ENCODE measurements at places on chromosomes 13 and 19. TPM values are rescaled to one million over a fixed set of nuclear protein-coding genes. Genes with fewer than 3 reads are reported as not detected.

- no peaks in the 10 kb centered on the region for H3K36me3 ChIP-seq
- no peak overlapping the region for H3K27ac ChIP-seq
- peaks cover 16% of the 10 kb centered on the region for H3K27me3 ChIP-seq
- peak; percentile 40 for DNase-seq
- H3K4me1 ChIP-seq = peaks cover 12% of the 10 kb centered on the region
These were observed 23.1 kb upstream of the TNFRSF19 start for GRCh38 chr13:23547000-23547590.

DNA sequence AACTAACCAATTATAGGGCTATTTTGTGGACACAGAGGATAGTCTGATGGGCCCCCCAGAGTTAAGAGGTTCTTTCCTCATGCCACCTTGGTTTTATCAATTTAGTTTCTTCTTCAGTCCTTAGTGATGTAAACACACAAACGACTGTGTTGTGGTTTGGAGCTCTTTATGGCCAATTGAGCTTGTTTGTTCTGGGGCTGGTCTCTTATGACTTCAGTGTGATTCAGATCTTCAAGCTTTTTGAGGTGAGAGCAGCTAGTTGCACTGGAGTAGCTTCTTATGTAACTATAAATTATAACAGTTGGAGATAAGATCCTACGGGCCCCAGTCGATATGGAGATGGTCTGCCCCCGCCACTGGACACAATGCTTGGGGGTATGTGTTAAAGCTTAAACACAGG, 22.0 kb upstream of the GJB6 start:
- DNase-seq = no peak
- no peak overlapping the region for H3K4me3 ChIP-seq
- no peaks in the 10 kb centered on the region for H3K36me3 ChIP-seq
- H3K27ac ChIP-seq = no peak overlapping the region
- no peaks in the 10 kb centered on the region for H3K4me1 ChIP-seq
- no peaks in the 10 kb centered on the region for H3K27me3 ChIP-seq

GRCh38 chr19:485583-486236, 10.6 kb upstream of the MADCAM1 start:
- H3K4me1 ChIP-seq = peaks cover 15% of the 10 kb centered on the region
- peak overlapping the region; percentile 68 for H3K27ac ChIP-seq
- H3K4me3 ChIP-seq = peak overlapping the region; percentile 37
- DNase-seq = peak; percentile 84

DNA sequence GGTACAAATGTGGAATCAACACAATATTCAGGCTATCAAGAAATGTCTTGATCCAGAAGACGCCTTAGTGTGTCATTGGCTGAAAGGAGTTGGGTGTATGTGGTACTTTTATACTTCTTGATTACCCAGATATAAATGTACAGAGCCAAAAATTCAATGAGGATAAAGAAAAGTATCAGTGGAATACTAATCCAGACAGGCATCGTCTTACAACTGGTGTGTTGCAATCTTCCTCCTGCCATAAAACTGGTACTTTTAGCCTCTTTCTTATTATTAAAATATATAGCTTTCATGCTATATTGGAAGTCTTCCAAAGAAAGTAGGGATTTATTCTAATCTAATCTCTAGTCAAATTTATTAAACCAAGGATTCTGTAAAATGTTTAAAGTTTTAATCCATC, 388.6 kb upstream of the MIR17HG start:
- H3K4me3 ChIP-seq = no peak overlapping the region
- H3K27ac ChIP-seq = no peak overlapping the region
- H3K27me3 ChIP-seq = no peaks in the 10 kb centered on the region
- DNase-seq = no peak

- no peak for DNase-seq
- H3K27ac ChIP-seq = peak overlapping the region; percentile 59
- H3K4me1 ChIP-seq = peaks cover 28% of the 10 kb centered on the region
- no peaks in the 10 kb centered on the region for H3K36me3 ChIP-seq
These were observed 860.5 kb downstream of the PCDH9 start for GRCh38 chr13:66369666-66370065.

- H3K36me3 ChIP-seq = peaks cover 3% of the 10 kb centered on the region
- no peak overlapping the region for H3K27ac ChIP-seq
- H3K27me3 ChIP-seq = no peaks in the 10 kb centered on the region
- DNase-seq = no peak
- H3K4me3 ChIP-seq = no peak overlapping the region
These were observed 3.3 kb upstream of the GPR183 start for GRCh38 chr13:99310382-99311031.

GRCh38 chr13:112903606-112904195, 65.3 kb upstream of the MCF2L start:
- H3K27me3 ChIP-seq = no peaks in the 10 kb centered on the region
- peaks cover 78% of the 10 kb centered on the region for H3K4me1 ChIP-seq
- no peaks in the 10 kb centered on the region for H3K36me3 ChIP-seq
- no peak for DNase-seq
- peak overlapping the region; percentile 96 for H3K27ac ChIP-seq

DNA sequence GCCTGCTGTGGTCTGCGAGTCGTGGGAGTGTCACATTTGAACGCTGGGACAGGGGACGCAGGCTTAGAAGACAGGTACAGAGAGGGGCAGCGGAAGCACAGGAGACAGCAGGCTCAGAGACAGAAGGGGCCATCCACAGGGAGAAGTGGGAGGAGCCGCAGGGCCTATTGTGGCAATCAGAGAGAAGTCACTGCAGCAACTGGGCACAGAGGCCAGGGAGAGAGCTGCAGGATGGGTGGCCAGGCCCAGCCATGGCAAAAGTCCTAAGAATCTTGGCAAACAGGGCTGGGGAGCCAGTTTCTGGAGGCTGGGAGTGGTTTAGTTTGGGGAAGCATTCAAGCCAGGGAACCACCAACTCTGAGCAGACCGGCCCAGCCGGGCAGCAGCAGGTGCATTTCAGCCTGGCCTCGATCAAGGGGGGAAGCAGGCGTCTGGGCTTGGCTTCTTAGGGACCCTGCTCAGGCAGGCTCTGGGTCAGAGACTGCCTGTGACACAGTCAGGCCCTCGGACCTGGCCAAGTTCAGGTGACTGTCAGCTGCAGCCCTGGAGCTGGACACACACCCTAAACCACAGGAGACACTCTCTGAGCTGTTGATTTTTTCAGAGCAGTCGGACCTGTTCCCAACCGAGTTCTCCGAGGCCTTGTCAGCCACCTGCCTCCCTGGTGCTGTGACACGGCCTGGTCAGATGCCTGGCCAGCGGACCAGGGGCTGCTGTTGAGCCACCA, 11.8 kb downstream of the SH3GL1 start:
- no peaks in the 10 kb centered on the region for H3K27me3 ChIP-seq
- peak overlapping the region; percentile 96 for H3K27ac ChIP-seq
- no peaks in the 10 kb centered on the region for H3K36me3 ChIP-seq
- peaks cover 54% of the 10 kb centered on the region for H3K4me1 ChIP-seq
- H3K4me3 ChIP-seq = no peak overlapping the region
- DNase-seq = peak; percentile 58

GRCh38 chr13:78910147-78910546, 251.2 kb upstream of the OBI1 start:
- H3K27me3 ChIP-seq = no peaks in the 10 kb centered on the region
- H3K27ac ChIP-seq = no peak overlapping the region
- H3K4me1 ChIP-seq = no peaks in the 10 kb centered on the region
- no peaks in the 10 kb centered on the region for H3K36me3 ChIP-seq
- DNase-seq = no peak
- H3K4me3 ChIP-seq = no peak overlapping the region

- H3K4me3 ChIP-seq = no peak overlapping the region
- H3K27ac ChIP-seq = no peak overlapping the region
- H3K4me1 ChIP-seq = no peaks in the 10 kb centered on the region
- no peaks in the 10 kb centered on the region for H3K27me3 ChIP-seq
These were observed 54.8 kb downstream of the ABCC4 start for GRCh38 chr13:95246292-95247082.

DNA sequence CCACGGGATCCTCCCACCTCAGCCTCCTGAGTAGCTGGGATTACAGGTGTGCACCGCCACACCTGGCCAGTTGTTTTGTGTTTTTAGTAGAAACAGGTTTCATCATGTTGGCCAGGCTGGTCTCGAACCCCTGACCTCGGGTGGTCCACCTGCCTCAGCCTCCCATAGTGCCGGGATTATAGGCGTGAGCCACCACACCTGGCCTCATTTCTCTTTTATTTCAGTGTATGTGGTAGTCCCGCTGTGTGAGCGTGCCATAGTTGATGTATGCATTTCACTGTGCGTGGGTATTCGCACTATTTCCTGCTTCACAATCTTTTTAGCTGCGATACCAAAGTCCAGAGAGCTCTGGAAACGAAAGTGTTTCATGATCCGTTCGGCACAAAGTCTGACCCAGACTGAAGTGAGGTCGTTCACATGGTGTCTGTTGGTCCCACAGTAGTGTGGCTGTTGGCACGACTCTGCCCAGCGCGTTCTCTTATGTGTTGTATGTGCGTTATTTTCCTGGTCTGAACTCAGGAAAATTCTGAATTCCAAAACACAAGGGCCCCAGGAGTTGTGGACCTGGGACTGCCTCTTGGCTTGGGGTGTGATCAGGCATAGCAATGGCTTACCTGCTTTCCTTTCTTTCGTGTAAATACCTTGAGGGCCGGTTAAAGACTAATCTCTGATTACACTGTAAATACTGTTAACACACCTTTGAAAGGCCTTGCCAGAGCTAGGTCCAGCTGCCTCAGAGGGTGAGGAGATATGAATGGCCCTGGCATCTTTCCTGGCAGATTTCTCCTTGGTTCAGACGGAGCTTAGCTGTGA, 8.6 kb downstream of the EPN1 start:
- no peak overlapping the region for H3K27ac ChIP-seq
- no peaks in the 10 kb centered on the region for H3K27me3 ChIP-seq
- no peaks in the 10 kb centered on the region for H3K36me3 ChIP-seq
- H3K4me1 ChIP-seq = no peaks in the 10 kb centered on the region
- no peak overlapping the region for H3K4me3 ChIP-seq

GRCh38 chr19:32362318-32362691, 16.9 kb downstream of the ZNF507 start:
- H3K27ac ChIP-seq = no peak overlapping the region
- no peak for DNase-seq
- H3K4me1 ChIP-seq = no peaks in the 10 kb centered on the region
- no peaks in the 10 kb centered on the region for H3K27me3 ChIP-seq

DNA sequence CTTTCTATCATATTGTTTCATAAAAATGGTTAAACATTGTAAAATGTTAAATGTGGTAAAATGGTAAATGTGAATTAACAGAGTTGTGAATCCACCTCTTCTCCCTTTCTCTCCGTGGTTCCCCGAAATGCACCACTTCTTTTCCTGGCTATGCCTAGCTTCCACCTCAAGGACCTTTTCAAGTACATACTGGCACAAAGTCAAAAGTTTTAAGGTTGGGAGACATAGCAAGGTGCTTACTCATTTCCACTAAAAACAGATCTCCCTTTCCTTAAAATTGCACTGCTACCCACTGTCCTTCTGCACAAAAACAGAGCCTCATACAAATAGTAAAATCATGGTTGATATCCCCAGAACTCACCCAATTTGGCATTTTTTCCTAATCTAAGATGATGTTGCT, 558.2 kb downstream of the SLITRK6 start:
- no peaks in the 10 kb centered on the region for H3K4me1 ChIP-seq
- H3K27ac ChIP-seq = no peak overlapping the region
- H3K27me3 ChIP-seq = no peaks in the 10 kb centered on the region
- no peak for DNase-seq

GRCh38 chr19:10644260-10645007, 9.7 kb upstream of the ILF3 start:
- H3K36me3 ChIP-seq = no peaks in the 10 kb centered on the region
- peak; percentile 92 for DNase-seq
- H3K27ac ChIP-seq = peak overlapping the region; percentile 87
- H3K4me3 ChIP-seq = no peak overlapping the region

- no peaks in the 10 kb centered on the region for H3K27me3 ChIP-seq
- peaks cover 6% of the 10 kb centered on the region for H3K36me3 ChIP-seq
- no peak for DNase-seq
- H3K4me1 ChIP-seq = no peaks in the 10 kb centered on the region
- H3K4me3 ChIP-seq = no peak overlapping the region
- no peak overlapping the region for H3K27ac ChIP-seq
These were observed 7.1 kb downstream of the CD37 start for GRCh38 chr19:49342291-49342721.

DNA sequence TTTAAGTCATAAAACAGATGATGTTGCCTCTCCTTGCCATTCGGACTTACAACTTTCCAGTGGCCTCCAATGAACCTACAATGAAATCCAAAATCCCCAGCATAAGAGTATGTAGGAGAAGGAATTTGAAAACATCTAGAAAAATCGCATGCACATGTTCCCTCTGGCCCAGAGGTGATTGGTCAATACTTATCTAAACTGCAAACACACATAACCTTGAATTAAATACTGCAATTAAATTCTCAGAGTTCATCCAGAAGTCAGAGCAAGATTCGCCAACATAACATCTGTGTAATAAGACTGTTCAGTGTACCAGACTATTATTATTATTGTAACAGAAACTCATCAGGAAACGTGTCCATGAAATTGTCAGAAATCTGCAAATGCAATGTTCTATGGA, 82.2 kb upstream of the USP29 start:
- H3K27ac ChIP-seq = no peak overlapping the region
- no peaks in the 10 kb centered on the region for H3K27me3 ChIP-seq
- no peaks in the 10 kb centered on the region for H3K36me3 ChIP-seq
- no peak overlapping the region for H3K4me3 ChIP-seq
- no peaks in the 10 kb centered on the region for H3K4me1 ChIP-seq
- no peak for DNase-seq

GRCh38 chr19:21576481-21576880, 71.1 kb downstream of the ZNF429 start:
- H3K27ac ChIP-seq = no peak overlapping the region
- H3K36me3 ChIP-seq = no peaks in the 10 kb centered on the region
- no peaks in the 10 kb centered on the region for H3K27me3 ChIP-seq

- H3K27ac ChIP-seq = no peak overlapping the region
- H3K4me3 ChIP-seq = no peak overlapping the region
- no peaks in the 10 kb centered on the region for H3K27me3 ChIP-seq
- H3K4me1 ChIP-seq = peaks cover 2% of the 10 kb centered on the region
These were observed 72.5 kb upstream of the FBXL3 start for GRCh38 chr13:77099415-77099814.

- no peaks in the 10 kb centered on the region for H3K4me1 ChIP-seq
- H3K36me3 ChIP-seq = peaks cover 11% of the 10 kb centered on the region
- H3K4me3 ChIP-seq = no peak overlapping the region
- no peak overlapping the region for H3K27ac ChIP-seq
- H3K27me3 ChIP-seq = no peaks in the 10 kb centered on the region
- DNase-seq = no peak
These were observed 21.6 kb downstream of the ATP4B start for GRCh38 chr13:113636266-113636963.

The FOXO1 gene
- 3.7 TPM for total RNA-seq

The TLE5 gene
- 148 TPM for total RNA-seq

The DAND5 gene
- 0.07 TPM for total RNA-seq

The LILRA1 gene
- not detected for total RNA-seq

The SOX1 gene
- 4.7 TPM for total RNA-seq

The PTGIR gene
- total RNA-seq = not detected

Measured in neural progenitor cell (in vitro differentiated cells).